ENCODE measurements at places on chromosomes 5 and 9. TPM values are rescaled to one million over a fixed set of nuclear protein-coding genes. Genes with fewer than 3 reads are reported as not detected.

DNA sequence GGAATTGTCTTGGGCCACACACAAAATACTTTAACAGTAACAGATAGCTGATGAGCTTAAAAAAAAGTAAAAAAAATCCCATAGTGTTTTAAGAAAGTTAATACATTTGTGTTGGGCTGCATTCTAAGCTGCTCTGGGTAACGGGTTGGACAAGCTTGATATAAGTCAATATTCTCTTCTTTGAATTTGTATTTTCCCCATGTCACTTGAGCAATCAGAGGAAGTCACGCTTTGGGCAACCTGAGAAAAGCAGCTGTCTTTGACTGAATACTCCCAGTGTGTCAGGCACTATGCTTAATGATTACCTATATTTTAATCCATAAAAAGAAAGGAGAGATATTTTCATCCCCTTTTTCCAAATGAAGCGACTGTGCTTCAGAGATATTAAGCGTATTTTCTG, 84.9 kb downstream of the ATP10B start:
- DNase-seq, result no peak

The PTPN3 gene
- 8.8 TPM for total RNA-seq

- no peak for DNase-seq
Measured at GRCh38 chr9:107223381-107223780, 59.7 kb upstream of the RAD23B start.

- DNase-seq, result no peak
Measured at GRCh38 chr5:110289512-110289810, 437.0 kb downstream of the TMEM232 start.

DNA sequence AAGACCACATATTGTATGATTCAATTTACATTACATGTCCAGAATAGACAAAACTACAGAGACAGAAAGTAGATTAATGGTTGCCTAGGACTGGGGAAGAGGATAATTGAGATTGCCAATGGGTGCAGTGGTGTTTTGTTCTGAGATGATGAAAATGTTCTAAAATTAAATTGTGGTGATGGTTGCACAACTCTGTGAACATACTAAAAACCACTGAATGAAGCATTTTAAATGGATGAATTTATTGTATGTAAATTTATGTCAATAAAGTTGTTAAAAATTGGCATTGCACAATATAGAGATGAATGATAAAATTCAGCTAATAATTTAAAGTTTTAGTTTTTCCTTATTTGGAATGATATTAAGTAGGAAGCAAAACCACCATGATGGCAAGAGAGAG, 109.5 kb upstream of the NR4A3 start:
- DNase-seq, result no peak

The FREM1 gene
- 3.7 TPM for total RNA-seq

GRCh38 chr9:131636593-131636992, 91.3 kb downstream of the PRRT1B start:
- no peak for DNase-seq

- no peak for DNase-seq
Measured at GRCh38 chr5:140356853-140357725, 2.9 kb upstream of the SLC4A9 start.

The FAM221B gene
- not detected for total RNA-seq

DNA sequence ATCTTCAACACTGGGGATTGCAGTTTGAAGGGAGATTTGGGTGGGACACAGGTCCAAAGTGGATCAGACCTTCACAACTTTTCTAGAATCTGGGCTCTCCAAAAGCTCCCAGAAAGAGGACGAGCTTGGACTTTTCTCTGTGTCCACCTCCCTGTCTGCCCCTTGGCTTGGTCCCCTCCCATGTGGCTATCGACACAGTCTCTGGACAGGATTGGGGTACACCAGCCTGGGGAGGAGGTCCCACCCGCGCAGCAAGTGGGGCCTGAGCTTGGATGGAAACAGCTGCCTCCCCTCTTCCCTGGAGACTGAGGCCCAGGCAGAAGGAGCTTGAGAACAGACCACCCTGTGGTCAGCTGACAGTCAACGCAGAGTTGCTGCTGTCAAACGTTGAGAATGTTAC, 84.6 kb upstream of the FCN1 start:
- peak; percentile 8 for DNase-seq

GRCh38 chr9:35116898-35117551, 1.4 kb upstream of the ATOSB start:
- peak; percentile 86 for DNase-seq

- no peak for DNase-seq
Measured at GRCh38 chr5:127810707-127811490, 107.7 kb downstream of the CCDC192 start.

DNA sequence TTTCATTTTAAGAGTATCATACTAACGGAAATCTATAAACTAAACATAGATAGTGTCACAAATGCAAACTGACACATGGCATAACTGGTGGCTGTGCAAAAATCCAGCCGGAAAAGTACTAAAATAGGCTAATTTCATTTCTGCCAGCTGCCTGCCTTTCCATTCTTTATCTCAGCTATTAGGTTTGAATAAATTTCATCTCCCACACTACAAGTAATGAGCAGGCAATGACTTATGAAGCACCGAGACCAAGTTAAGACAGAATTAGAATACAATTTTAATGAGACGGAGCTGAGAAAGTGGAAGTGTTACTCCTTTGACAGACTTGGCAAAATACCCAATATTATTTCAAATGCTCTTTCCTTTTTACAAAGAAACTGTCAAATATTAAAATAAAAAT, 258.8 kb upstream of the ZNF608 start:
- DNase-seq, result no peak

The LVRN gene
- total RNA-seq, result 0.64 TPM

GRCh38 chr9:16585591-16585990, 284.9 kb downstream of the BNC2 start:
- DNase-seq, result no peak

- DNase-seq, result no peak
Measured at GRCh38 chr5:73655521-73656160, 29.6 kb downstream of the ARHGEF28 start.
